Naive thymus-derived CD4-positive, alpha-beta T cell (primary cell): ENCODE measurements at places on chromosomes 7 and 10. TPM values are rescaled to one million over a fixed set of nuclear protein-coding genes. Genes with fewer than 3 reads are reported as not detected.

Gene PIP
- polyA plus RNA-seq, result not detected

Gene UNC5B
- polyA plus RNA-seq, result not detected

- DNase-seq, result no peak
- no peak overlapping the region for H3K4me3 ChIP-seq
- H3K36me3 ChIP-seq, result no peaks in the 10 kb centered on the region
- no peaks in the 10 kb centered on the region for H3K4me1 ChIP-seq
- no peaks in the 10 kb centered on the region for H3K27me3 ChIP-seq
Observed at GRCh38 chr10:69562731-69563254, 10.4 kb downstream of the NEUROG3 start.

Gene SPDYE11
- 0.08 TPM for polyA plus RNA-seq

Gene PPIF
- 8.7 TPM for polyA plus RNA-seq
